Adipocyte (in vitro differentiated cells): ENCODE measurements at places on chromosomes 1 and 21.
A peak's percentile ranks its signal among the peaks of the same experiment; 100 is the strongest.

- no peak for DNase-seq
Measured at GRCh38 chr21:31284797-31285397, 59.2 kb downstream of the TIAM1 start.

DNA sequence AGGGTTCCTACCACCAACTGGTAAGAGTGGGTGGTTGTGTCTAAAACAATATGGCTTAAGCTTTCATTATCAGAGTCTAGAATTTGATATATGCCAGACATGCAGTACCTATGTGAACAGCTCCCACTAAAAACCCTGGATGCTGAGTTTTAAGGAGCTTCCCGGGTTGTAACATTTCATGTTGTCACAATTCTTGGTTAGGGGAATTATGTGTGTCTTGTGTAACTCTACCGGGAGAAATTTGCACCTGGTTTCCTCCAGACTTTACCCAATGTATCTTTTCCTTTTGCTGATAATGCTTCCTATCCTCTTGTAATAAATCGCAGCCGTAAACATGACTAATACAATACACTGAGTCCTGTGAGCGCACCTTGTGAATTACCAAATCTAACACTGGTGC is 48.3 kb downstream of the ARID4B start:
- no peak for DNase-seq

GRCh38 chr1:156347331-156347730 is 9.0 kb downstream of the TSACC start:
- peak; percentile 88 for DNase-seq

- DNase-seq = no peak
Measured at GRCh38 chr1:9630331-9631111, 21.0 kb upstream of the PIK3CD start.

- DNase-seq = no peak
Measured at GRCh38 chr1:54024358-54024757, 6.4 kb upstream of the LDLRAD1 start.

DNA sequence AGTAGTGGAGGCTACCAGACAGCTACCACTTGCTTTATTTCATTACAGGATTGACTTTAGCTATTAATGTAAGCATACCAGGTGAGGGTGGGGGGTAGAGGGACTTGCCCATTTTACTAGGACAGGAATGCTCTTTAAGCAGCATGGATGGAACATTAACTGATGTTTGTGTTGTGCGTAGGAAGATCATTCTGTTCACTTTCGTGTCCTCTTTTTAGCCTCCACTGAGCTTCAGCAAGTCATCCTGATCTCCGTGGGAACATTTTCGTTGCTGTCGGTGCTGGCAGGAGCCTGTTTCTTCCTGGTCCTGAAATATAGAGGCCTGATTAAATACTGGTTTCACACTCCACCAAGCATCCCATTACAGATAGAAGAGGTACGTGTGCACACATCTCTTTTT is 29.3 kb downstream of the IFNGR2 start:
- no peak for DNase-seq

- no peak for DNase-seq
Measured at GRCh38 chr1:47837866-47838561, 159.2 kb downstream of the TRABD2B start.

DNA sequence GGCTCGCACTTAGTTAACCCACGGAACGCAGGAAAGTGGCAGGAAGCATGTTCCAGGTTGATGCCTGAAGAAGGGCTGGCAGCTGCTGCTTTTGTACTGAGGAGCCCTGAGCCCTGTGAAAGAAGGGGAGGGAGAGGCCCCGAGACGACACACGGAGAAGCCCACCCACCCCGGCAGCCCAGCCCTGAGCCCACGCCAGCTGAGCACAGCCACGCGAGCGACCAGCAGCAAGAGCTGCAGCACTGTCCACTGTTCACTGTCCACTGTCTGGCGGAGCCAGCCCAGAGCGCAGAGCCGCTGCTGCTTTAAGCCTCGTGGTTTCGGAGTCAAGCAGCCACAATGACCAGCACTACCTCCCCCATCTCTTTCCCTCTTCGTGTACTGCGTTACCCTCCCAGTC is 5.3 kb downstream of the LRRC47 start:
- no peak for DNase-seq

DNA sequence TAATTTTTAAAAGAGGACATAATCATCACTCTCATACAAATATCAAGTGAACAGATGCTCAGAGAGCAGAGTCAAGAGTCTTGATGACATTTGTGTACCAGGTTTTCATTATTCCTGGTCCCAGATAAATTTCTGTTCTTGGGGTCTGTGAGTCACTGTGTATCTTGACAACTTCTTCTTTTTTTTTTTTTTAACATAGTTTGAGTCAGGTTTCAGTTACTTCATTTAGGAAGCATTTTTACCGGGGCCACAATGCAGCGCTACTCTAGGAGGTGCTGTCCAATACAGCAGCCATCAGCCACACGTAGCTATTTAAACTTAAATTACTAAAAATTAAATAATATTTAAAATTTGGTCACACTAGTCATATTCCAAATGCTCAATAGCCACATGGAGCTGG is 188.1 kb upstream of the SAMSN1 start:
- DNase-seq = no peak

DNA sequence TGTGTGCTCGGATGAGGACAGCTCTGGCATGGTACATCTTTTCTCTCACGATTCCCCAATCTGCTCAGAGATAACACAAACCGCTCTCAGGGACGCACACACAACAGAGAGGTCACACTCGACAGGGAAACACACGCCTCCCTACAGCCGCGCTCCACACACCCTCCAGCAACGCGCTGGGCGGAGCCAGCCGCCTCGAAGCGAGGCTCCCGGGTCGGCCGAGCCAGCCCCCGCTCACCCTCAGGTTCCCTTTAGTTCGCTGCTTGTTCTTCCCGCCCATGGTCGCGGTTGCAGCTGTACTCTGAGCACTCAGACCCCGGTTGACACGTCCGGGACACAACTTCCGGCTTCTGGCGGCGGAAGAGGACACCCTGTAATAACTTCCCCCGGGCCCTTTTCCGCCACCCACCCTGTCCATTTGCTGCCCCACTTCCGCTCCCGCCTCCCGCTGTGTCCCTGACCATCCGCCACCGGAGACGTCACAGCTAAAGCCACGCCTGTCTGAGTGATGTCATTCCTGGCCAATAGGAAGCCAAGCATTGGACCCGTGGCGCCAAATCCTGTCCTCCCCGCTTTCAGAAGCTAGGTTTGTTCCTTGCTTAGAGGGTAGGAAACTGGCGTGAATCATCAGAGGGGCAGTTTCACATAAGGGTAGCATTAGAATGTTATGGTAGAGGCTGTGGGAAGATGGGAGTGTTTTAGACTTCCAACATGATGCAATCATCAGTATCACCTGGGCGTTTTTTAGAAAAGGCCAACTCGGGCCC is at the start of gene LTN1:
TSS of gene LTN1 (minus strand) at position 352 of the 767 bp plus-strand sequence. CDS start at position 280, 72 bp downstream.
- peak; percentile 100 for DNase-seq

DNA sequence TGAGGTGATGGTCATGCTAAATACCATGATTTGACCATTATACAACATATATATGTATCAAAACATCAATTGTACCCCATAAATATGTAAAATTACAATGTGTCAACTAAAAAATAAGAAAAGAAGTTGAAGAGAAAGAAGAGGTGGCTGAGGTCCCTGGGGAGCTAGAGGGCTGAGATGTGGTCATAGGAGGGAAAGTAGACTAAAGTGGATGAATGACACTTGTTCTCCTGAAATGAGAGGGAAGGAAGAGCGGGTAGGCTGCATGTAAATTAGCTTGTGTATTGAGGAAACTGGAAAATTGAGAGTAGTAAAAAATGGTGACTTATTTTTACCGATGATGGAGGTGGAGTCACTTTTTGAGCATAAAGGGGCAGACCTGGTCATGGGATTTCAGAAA is 117.0 kb downstream of the ST6GALNAC3 start:
- DNase-seq = no peak
